Muscle of leg (tissue), 16 donors: ENCODE measurements at places on chromosomes 1 and 21.

DNA sequence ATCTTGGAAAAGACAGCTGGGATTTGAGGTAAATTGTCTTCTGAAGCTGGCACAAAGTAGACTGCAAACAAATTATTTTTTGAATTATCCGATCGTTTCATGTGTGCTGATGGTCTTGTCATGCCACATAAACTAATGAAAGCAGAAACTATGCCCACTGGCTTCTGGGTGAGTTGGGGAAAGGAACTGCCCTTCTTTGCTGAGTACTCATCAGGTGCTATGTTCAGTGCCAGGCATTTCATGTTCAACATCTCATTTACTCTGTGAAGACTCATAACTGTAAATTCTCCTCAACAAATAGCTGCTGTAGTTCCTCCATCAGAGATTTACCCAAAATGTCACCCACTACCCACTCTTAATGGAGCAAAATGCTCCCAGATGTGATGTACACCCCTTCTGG, 1.2 kb downstream of the TRIT1 start:
- no peak for DNase-seq

DNA sequence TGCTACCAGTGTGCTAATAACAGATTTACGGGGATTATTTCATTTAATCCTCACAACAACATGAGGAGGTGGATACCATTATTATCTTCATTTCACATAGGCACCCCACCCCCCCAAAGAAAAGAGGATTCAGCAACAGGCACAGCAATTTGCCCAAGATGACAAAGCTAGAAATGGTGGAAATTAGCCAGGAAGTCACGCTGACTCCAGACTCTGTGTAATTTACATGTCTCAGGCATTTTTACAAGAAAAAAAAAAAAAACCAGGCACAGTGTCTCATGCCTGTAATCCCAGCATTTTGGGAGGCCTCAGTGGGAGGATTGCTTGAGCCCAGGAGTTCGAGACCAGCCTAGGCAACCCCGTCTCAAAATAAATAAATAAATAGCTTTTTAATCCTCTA, 37.5 kb upstream of the PRDM2 start:
- DNase-seq: peak; percentile 53

DNA sequence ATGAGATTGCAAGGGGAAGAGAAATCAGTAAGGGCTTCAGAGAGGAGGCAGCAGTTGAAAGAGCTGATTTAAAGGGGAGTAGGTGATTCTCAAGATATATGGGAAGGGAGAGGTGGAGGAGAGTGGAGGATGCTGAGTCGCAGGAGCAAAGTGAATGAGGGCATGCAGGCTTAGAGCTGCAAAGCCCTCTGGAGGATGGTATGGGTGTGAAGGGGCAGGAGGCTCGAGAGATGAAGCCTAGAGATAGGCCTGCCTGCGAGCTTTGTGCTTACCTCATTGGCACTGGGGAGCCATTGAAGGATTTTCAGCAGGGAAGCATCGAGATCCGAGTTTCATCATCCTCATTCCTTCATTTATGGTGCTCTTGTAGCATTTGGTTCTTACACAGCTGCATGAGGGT, 15.8 kb upstream of the SH2D2A start:
- no peak for DNase-seq

GRCh38 chr21:31557421-31558188, 101.9 kb upstream of the SOD1 start:
- DNase-seq: peak; percentile 39

- DNase-seq: no peak
Measured at GRCh38 chr1:221429264-221429663, 312.6 kb downstream of the DUSP10 start.

DNA sequence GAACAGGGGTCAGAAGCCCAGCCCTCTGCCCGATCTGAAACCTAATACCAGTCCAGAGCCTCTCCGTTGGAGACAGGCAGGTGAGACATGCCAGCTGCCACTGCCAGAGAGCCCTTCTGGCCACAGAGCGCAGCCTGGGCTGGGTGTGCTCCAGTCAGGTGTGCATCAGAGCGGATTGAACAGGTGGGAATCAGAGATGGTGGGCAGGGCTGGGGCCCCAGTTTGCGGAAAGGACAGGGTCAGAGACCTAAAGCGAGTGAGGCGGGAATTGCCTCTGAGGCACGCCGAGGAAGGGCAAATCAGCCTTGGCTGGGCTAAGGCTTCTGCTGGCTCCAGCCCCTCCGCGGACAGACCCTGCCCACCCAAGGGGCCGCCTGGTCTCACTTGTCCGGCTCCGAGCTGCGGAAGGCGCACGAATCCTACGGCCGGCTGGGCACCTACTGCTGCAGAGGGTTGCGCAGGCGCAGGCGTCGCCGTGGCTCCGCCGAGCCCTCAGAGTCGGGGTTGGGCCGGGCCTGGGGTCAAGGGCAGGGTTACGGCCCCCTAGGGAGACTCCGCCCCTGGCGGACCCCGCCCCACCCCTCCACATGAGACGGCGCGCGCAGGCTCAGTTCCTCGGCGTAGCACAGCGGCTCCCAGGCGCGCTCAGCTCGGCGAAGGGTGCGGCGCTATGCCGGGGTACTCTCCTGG, 10.3 kb downstream of the CPLANE2 start:
- DNase-seq: no peak

- peak; percentile 41 for DNase-seq
Measured at GRCh38 chr1:25896266-25896665, 10.0 kb downstream of the STMN1 start.

DNA sequence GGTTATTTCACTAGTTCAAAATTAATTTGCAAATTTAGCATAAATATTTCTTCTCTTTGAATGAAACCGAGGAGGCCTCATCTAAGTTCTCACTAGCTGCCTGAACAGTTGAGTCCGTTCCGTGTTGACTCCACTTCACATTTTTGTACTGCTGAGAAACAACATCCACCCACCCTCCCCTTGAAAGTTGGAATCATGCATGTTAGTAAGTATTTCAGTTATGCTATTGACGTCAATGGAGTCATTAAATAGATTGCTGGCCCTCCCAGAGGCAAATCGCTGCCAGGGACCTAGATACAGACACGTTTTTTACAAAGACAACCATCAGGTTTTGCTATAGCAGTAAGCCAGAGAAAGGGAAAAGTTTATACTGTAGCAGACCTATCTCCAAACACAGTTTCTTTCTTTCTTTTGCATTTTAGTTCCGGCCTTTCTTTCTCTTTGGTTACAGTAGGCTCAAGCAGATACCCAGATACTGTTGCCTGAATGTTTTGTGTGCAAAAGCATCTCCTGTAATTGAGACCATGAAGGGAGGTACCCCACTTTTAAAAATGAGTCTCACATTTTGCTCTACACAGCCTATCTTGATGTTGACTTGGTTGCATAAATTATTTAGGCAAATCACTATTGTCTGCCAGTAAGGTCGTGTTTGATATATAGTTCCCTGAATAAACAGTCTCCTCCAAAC, 262.6 kb upstream of the SGIP1 start:
- DNase-seq: peak; percentile 99

- no peak for DNase-seq
Measured at GRCh38 chr1:236425031-236425663, 31.1 kb downstream of the EDARADD start.

- DNase-seq: no peak
Measured at GRCh38 chr1:17186216-17186909, 18.6 kb upstream of the PADI1 start.

DNA sequence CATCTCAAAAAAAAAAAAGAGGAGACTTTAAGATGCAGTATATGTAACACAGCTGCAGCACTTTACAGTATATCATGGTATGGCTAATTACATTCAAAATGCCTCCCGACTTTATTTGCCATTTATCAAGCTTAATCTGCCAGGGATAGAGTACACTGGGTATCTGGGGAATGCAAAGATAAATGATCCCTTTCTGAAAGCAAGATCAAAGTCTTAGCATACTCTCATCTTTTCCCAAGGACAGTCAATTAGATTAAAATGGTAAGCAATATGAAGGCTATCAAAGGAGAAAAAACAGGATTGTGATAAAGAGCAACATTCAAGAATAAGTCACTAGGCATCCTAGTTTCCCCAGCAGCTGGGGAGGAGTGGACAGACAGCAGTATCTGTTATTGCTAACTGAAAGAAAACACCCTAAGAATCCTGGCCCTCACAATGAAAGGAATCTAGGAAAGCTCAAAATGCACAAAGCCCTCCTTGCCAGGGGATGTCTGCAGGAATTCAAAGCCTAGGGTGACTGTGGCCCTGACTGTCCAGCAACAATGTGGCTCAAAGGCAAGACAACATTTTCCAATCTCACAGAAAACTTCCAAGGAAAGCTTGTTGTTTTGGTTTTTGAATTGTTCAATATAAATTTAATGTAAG, 56.7 kb upstream of the RAP1GAP start:
- DNase-seq: no peak

- DNase-seq: no peak
Measured at GRCh38 chr1:116686723-116687352, 19.3 kb upstream of the IGSF3 start.
